ENCODE measurements at places on chromosomes 2 and 18.

DNA sequence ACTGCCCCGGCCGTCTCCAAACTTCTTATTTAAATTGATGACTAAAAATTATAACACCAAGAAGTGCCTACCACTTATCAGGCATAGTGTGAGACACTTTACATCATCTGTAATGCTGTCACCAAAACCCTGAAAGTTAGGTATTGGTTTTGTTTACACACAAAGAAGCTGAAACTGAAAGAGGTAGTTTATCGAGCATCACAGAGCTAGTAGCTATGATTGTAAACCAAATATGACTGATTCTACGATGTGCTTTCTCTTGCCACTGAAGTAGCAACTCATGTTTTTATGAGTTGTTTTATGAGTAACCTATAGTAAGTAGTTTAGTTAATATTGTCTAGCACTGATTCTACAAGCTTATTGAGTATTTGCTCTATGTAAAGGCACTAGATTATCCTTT is 31.5 kb downstream of the DYNC1I2 start:
- DNase-seq, result no peak

DNA sequence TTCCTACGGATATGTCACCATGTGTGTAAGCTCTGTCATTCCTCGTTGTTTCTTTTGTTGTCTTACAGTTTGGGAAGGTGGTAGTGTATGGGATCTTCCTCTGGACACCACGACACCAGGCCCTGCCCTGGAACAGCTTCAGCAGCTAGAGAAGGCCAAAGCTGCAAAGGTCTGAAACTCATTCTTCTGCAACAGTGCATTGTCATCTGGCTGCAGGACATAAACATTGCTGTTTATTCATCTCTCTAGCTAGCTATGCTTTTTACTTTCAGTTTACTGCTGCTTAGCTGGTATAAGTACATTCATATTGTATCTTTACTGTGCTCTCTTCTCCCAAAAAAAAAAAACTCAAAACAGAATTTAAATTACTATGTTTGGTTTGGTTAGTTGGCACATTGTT is 39.2 kb upstream of the KCNJ13 start:
- DNase-seq, result no peak

DNA sequence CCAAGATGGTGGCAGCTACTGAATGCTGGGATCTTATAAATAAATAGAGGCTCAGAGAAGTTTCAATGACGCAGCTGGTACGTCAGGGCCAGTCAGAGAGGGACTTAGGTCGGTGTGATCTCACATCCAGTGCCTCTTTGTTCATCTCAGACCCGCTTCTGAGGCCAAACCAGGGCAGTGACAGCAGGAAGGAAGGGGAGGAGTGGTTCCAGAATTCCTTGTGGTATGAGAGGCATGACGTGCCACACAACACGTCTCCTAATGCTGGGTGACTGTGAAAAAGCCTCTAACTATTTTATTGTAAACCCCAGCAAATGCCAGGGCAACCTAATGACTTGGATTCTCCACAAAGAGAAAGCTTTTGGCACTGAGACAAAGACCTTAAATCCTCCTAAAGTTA is 423.3 kb downstream of the LPIN1 start:
- DNase-seq, result no peak

DNA sequence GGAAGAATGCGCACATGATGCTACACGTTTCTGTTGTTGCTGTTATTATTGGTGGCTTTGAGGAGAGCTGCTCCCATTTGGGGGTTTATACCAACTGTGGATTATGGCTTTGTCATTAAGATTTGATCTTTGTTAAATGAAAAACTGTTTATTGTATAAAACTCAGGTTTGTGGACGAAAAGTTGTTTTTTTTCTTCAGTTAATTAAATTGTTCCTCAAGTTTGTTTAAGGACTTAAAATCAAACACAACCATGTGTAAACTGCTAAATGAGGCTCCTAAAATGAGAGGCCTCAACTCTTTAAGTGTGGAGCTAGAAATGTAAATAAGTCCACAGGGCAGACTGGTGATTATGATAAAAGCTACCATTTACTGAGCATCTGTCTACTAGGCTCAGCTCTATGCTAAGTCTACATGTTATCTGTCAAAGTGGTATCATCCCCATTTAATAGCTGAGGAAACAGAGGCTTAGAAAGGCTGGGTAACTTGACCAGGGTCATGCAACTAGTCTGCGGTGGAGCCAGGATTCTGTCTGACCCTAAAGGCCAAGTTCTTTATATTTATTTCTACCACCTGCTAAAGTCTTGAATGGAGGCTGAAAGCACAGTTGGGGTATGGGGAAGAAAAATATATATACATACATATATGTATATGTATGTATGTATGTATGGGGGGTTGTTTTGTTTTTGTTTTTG is 4.1 kb downstream of the MYCN start:
- DNase-seq, result no peak

- DNase-seq, result no peak
Observed at GRCh38 chr2:196278491-196278911, 107.1 kb upstream of the STK17B start.

DNA sequence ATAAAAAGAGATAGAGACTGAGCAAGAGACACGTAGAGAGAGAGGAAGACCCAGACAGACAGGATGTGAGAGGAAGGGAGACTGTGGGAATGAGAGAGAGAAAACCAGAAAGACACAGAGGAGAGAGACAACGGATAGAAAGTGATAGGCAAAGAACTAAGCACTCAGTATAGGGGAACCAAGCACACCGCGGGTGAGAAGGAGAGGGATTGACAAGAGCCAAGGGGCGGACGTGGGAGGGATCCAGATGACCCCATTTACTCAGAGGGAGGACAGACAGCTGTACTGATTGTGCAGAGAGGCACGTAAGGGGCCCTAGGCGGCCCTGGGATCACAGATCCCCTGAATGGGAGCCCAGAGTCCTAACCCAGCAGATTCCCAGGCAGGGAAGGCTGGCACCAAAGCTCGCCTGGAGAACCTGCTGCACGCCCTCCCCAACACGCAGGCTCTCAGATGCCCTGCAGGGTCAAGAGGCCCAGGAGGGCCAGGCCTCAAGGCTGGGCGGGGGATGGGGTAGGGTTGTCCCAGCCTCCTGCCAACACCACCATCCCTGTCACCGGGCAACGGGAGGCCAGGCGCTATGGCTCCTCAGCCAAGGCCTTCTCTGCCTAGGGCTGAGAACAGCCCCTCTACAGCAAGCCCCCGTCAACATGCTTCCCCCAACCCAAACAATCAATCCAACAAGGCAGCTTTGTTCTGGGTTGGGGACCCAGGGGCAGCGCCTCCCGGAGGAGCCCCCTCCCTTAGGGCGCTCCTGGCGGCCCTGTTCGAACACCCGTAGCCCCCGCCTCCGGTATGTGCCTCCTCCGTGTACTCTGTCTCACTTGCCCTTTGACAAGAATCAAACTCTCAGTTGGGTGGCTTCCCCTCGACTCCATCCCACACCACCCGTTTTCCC is 579 bp downstream of the LOXL3 start:
- DNase-seq, result no peak

GRCh38 chr2:122244598-122245229 is 489.3 kb downstream of the TSN start:
- DNase-seq, result no peak

DNA sequence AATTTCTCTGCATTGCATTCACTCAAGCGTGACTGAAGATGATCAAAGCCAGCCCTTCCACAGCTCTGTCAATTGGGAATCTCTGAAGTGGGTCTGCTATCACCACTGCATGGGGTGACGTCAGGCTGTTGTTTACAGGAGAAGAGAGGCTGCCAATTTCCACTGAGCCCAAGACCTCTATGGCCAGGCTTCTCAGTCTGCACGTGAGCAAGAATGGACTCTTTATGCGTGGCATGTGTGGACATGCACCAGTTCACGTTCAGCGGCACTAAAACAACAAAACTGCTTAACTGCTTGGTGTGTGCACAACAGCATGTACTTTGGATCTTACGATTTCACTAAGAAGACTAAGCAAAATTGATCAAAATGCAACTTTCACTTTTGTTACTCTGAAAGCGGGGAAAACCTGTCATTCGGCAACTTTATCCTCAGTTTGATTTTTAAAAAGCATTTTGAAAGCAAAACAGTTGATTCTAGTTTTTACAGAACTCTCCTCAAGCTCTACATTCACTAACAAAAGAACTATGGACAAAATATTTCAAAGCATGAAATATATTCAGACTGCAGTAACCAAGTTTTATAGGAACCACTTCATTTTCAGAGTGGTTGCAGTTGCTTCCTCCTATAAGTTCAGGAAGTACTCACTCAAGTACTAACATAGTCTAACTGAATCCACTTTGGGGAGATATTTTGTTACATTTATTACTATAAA is 77.0 kb upstream of the SERTAD2 start:
- DNase-seq, result no peak

GRCh38 chr2:177295484-177295883 is 31.0 kb upstream of the NFE2L2 start:
- DNase-seq, result no peak

- DNase-seq, result no peak
Observed at GRCh38 chr2:26988058-26988860, 17.8 kb downstream of the MAPRE3 start.

- no peak for DNase-seq
Observed at GRCh38 chr2:232369126-232369951, 9.2 kb upstream of the ALPP start.

DNA sequence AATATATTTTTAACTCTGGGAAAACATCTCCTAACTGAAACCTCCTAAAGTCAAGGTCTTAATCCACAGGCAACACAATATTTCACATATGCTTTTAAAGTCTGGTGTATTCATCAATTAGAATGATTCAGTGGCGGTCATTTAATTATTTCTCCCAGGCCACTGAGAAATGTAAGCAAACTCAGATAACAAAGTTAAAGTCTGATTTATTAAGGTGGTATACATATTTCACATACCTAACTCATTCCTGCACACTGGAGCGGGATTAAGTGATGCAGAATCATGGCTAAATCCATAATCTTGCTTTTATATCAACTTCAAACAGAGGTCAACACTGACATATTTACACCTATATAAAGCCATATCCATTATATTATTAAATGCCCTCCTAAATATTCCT is 43.7 kb downstream of the FRZB start:
- no peak for DNase-seq

- no peak for DNase-seq
Observed at GRCh38 chr2:81247648-81248047, 943.1 kb upstream of the LRRTM1 start.

DNA sequence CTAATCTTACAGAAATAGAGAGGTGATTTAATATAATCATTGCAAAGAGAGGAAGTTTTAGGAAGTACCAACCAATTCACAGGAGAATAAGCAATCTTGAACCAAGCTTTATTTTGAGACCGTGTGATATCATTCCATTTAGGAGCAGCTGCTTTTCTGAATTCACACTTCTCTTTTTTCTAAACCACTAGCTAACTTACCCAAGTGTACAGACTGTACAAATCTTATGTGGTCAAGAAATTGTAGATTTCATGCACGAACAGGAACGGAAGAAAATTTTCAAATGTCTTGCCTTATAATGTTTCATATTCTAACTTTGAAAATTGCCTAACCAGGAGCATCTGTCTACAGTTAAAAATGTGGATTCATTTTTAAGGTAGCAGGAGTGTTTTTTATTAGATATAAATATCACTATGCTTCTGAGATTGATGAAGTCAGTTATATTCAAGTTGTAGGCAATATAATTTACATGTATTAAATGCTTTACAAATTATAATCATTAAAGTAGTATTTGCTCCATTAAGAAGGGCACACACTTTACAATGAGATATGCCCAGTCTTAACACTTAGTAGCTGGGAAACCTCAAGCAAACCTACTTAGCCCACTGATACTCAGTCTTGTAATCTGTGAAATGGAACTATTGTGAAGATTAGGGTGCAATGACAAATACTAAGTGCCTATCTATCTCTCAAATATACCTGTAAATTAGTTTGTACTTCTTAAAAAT is 302.2 kb upstream of the STON1 start:
- no peak for DNase-seq

DNA sequence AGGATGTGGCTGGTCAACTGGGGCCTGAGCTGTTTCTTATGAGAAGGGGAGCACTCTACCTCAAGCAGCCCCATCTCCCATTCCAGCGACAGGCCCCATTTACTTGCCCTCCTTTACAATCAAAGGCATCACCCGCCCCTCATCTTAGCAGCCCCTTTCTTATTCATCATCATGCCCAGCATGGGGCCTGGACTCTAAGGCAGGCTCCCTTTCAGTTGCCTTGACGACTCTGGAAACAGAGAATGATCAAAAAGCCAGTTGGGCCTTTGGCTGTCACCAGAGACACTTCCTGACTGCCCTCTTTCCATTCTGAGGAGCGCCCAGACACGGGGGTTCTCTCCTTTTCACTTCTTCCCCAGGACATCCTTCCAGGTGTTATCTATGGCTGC is 11.2 kb downstream of the CELF4 start:
- DNase-seq, result no peak

DNA sequence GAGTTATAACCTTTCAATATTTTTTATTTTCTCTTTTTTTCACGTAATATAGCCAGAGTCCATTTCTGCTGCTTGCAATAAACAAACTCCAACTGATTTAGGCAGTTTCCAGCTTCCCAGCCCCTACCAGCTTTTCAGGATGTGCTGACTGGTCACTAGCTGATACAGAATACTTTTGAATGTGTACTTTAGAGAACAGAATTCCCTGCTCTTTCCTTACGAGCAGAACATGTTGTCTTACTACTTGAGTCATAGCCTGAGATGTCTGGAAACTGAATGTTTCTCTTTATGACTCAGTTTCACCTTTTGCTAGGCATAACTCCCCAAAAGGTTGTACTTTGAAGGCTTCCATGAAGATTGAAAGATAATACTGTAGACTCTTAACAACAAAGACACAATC is 44.5 kb upstream of the KCNE4 start:
- no peak for DNase-seq

GRCh38 chr2:44937688-44938240 is 3.7 kb upstream of the SIX3 start:
- DNase-seq, result no peak

GRCh38 chr2:24538720-24539119 is 47.7 kb downstream of the NCOA1 start:
- DNase-seq, result no peak

GRCh38 chr2:71561441-71562267 is 108.3 kb downstream of the DYSF start:
- DNase-seq, result no peak

Data from stimulated activated CD4-positive, alpha-beta T cell treated with anti-CD3 and anti-CD28 coated beads, TNF-alpha, amount 100 ng/mL, for 4 hours (primary cell).